ENCODE measurements at places on chromosomes 6 and 20.

GRCh38 chr20:36833275-36834020 is 42.5 kb upstream of the TLDC2 start:
- no peak for DNase-seq

DNA sequence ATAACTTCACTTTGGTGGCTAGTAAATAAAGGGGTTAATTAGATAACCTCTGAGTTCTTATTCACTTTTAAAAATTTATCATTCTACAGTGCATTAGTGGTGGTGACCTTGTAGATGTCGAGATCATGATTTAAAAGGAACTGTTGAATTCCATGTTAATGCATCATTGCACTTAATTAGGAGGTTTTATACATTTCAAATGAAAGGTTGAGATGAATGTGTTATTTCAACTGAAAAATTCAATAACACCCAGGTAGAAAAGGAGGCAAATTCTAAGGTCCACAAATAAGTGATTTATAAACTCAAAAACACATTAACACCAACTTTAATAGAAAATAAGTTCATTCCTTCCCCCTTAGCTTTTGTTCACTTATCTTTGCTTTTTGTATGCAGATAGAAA is 58.3 kb upstream of the TMEM170B start:
- DNase-seq: no peak

DNA sequence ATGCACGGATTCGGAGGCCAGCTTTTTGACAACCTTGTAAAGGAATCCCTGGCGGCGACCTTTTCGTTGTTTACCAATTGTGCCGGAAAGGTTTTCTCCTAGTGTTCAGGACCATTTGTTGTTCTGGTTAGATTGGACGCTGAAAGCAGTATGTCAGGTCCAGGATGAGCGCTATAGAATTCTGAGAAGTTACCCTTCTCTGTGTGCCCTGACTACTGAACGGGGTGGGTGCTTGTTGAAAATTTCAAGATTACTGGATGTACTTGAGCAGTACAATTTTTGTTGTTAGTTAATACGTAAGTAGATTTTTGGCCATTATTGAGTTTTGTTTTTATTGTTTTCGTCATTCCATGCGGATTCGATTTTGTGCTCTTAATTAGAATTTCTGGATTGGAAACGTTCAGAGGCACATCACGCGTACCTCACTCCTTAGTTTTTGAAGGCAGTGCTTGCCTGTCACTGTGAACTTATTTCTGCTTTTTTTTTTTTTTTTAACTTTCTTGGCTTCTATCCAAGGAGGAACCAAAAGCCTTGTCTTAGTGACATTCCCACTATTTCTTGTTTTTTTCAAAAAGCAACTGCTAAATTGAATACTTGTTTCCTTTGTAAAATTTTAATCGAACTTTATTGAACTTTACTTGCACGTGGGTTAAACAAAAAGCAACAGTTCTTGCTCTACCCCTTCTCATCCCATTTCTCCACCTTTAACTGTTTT is 898 bp downstream of the XRN2 start:
- DNase-seq: no peak

GRCh38 chr6:35044761-35045421 is 96.2 kb downstream of the TCP11 start:
- DNase-seq: no peak

- no peak for DNase-seq
Observed at GRCh38 chr6:51093871-51094270, 275.2 kb downstream of the TFAP2B start.

GRCh38 chr6:20705741-20706140 is 171.5 kb downstream of the CDKAL1 start:
- DNase-seq: no peak

- no peak for DNase-seq
Observed at GRCh38 chr20:32792731-32793458, 26.9 kb upstream of the MAPRE1 start.

DNA sequence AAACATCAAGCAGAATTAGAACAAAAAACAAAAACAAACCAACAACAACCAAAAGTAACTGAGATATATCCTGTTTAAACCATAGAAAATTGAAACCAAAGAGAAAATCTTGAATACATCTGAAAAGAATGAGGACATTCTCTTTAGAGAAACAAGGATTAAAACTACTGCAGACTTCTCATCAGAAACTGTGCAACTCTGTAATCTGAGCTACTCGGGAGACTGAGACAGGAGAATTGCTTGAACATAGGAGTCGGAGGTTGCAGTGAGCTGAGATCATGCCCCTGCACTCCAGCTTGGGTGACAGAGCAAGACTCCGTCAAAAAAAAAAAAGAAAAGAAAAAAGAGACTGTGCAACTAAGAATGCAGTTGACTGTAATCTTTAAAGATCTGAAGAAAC is 153.4 kb downstream of the SYNDIG1 start:
- no peak for DNase-seq

DNA sequence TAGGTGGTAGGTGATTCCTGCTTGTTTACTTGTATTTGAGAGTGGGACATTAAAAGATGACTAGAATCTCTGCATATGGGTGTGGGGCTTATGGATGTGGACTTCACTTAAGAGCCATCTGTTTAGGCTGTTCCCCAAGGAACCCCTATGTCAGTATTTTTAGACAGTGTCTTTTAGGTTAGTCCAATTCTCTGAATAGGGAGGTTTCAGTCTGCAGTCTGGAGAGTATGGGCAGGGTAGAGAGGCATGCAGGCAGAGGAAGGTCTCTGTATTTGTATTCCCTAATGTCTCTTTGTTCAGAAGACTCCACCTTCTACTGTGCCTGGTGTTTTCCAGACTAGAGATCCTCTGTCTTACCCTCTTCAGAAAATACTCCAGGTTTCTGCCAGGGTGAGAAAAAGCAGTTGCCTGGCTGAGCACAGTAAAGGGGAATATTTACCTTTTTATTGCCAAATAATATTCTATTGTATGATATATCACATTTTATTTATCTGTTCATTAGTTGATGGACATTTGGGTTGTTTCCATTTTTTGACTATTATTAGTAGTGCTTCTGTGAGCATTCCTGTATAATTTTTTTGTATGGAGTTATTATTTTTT is 19.1 kb downstream of the SLX4IP start:
- DNase-seq: no peak

GRCh38 chr6:108946695-108947094 is 98.5 kb downstream of the ARMC2 start:
- no peak for DNase-seq

DNA sequence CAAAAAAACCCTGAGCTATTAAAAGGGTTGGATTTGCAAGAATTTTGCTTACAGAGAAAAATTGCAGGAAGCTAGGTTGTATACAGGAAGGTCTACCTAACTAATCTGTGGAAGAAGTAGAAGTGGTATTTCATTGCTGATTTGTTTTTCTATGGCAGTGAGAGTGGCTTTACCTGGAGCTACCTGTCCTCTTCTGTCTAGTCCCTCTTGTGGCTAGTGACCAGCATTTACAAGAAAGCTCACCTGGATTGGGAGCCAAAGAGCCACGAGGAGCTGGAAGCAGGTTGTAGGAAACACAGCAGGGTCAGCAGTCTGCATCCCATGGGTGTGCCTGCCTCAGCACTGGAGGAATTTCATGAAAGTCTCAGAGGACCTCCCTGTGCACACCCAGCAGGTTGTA is 120.3 kb upstream of the RALGAPA2 start:
- DNase-seq: no peak

GRCh38 chr6:119325559-119326265 is 23.8 kb downstream of the MAN1A1 start:
- DNase-seq: no peak

DNA sequence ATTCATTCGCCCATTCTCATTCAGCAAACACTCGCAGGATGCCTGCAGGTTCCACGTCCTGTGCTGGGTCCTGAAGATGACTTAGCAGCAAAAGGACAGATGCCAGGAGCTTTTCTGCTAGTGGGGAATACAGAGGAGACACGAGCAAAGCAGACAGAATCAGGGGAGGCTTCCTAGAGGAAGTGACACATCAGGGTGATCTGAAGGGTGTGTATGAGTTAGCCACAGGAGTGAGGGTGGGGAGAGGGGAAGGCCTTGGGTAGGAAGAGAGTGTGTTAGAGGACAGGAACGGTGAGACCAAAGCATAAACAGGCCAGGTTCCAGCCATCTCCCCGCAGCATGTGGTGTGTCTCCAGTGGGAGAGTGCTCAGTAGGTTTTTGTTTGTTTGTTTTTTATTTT is 73.4 kb upstream of the GTSF1L start:
- no peak for DNase-seq

GRCh38 chr6:53854843-53855567 is 60.2 kb downstream of the LRRC1 start:
- DNase-seq: no peak

DNA sequence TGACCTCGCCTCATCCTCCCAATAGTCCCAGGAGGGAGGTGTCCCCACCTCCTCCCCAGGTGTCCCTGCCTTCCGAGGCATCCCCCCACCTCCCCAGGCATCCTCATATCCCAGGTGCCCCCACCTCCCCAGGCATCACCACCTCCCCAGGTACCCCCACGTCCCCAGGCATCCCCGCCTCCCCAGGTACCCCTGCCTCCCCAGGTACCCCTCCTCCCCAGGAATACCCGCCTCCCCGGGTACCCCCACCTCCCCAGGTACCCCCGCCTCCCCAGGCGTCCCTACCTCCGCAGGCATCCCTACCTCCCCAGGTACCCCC is 198.9 kb downstream of the SYNDIG1 start:
- DNase-seq: no peak

DNA sequence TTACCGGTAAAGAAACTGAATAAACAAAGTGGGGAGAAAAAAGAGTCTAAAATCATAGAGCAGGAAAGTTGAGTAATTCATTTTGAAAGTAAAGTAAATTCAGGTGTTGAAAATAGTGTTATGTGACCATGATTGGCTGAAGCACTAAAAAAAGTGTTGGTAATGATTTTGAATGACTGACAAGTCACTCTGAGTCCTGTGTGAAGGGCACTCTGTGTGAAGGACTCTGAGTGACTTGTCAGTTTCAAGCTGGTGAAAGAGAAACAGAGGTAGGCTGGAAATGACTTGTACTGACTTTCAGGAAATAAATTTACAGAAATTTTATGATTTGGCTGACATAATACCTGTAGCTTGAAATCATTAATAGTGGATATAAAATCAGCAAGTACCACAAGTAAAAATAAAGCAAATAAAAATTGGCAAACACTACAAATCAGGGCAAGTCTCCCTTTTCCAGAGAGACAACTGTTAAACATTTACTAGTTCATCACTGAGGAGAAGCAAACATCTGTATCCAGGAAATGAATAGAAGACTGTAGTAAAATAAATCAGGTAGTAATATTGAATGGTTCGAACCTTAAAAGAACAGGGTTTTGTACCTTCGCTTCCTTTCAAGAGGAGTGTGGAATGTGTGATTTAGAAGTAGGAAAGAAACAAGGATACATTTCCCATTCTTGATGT is 630.6 kb downstream of the GRIK2 start:
- no peak for DNase-seq

DNA sequence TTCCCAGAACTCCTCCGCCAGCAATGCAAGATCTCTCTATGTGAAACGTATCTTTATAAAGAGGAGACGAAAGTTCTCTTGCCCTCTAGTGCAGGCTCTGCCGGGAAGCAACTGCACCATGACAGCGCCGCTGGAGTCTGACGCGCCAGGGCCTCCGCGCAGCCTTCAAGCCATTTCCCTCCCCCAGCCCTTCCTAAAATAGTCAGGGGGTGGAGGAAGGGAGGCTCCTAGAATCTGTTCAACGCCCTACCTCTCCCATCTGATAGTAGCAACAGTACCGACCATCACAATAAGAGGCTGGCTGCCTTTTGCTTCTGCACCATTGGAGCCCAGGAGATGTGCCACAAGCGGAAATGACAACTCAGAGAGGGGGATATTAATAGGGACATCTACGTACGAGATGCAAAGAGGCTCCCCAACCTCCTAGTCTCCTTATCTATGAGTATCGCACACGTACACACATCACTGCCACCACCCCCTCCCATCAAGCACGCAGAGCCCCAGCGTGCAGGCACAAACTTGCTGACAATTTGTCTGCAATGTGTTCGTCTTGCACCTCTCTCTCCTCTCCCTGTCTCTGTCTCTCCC is 1.0 kb downstream of the SYNE1 start:
- no peak for DNase-seq

- no peak for DNase-seq
Observed at GRCh38 chr6:102623201-102623600, 1229.7 kb downstream of the GRIK2 start.

GRCh38 chr6:56040223-56040622 is 164.8 kb upstream of the BMP5 start:
- no peak for DNase-seq

- no peak for DNase-seq
Observed at GRCh38 chr6:149109397-149110070, 208.0 kb upstream of the TAB2 start.

DNA sequence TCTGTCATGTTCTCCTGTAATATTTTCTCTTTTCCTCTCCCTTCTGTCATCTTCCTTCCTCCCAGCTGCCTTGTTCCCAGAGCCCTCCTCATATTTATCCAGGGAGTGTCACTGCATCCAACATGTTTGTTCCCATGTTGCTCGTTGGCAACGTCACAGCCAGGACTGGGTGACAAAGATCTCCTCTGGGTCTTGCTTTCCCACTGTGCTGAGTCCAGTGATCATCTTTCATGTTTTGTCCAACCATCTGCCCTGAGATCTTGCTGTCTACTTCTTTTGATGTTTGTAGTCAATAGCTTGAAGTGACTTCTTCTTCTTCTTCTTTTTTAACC is 26.6 kb downstream of the FARS2 start:
- DNase-seq: no peak

DNA sequence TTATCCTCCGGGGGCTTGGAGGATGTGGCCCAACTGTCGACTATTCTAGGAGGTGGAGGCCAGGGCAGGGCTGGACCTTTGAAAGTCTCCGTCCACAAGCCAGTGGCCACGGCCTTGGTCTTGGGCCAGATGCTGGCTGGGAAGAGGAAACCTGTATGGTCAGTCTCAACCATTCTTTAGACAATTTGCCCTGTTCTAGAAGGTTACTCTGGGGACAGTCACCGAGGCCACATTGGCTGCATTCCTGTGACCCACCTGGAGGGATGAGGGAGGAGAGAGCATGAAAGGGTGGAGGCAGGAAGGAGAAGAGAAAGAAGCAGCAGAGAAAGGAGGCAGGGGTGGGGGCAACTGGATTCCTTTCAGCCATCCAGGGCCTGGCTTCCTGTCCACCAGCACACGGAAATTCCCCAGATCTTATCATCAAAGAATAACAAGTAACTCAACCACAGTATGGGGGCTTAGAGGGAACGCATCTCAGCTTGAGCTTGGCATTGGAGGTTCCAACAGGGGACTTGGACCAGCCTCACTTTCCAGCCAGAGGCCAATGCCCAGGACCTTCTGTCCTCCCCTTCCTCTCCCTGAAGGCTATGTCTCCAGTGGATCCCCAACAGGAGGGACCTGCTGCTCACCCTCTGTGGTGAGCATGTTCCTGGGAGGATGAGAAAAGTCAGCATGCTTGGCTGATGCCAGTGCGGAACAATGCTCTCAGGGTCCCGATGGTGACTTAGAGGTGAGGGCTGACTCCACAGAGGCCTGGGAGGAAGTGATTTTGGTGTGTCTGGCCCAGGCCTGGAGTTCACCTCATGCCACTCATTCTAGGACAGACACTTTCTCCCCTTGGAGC is 30.4 kb downstream of the TGM2 start:
- no peak for DNase-seq

GRCh38 chr20:2708073-2708415 is 15.5 kb downstream of the EBF4 start:
- DNase-seq: no peak

GRCh38 chr20:53930651-53931504 is 139.5 kb downstream of the BCAS1 start:
- DNase-seq: no peak

All from stimulated activated CD4-positive, alpha-beta T cell treated with anti-CD3 and anti-CD28 coated beads, TNF-alpha, amount 100 ng/mL, for 1 hour (primary cell).